Activated naive CD4-positive, alpha-beta T cell (primary cell): ENCODE measurements at places on chromosomes 11 and 22.

GRCh38 chr11:8017894-8018483 lies 30.9 kb downstream of the EIF3F start:
- DNase-seq, result no peak

DNA sequence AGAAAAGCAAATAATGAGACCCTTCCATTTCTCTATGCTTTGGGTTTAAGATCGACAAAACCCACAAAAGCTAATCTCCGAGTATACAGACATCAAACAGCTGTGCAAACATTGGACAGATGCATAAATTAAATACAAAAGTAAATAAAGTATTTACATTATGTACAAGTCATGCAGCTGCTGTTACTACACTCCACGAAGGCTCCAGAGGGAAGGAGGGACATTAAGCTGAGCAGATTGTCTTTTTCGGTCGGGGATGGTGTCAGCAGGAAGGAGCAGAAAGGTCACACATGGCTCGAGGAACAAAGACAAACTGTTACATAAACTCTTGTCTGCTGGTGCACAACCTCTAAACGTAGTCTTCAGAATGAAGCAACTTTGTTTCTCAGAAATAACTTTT lies 88.8 kb upstream of the BARX2 start:
- DNase-seq, result no peak

GRCh38 chr11:133952199-133953190 lies 4.3 kb downstream of the IGSF9B start:
- DNase-seq, result no peak

DNA sequence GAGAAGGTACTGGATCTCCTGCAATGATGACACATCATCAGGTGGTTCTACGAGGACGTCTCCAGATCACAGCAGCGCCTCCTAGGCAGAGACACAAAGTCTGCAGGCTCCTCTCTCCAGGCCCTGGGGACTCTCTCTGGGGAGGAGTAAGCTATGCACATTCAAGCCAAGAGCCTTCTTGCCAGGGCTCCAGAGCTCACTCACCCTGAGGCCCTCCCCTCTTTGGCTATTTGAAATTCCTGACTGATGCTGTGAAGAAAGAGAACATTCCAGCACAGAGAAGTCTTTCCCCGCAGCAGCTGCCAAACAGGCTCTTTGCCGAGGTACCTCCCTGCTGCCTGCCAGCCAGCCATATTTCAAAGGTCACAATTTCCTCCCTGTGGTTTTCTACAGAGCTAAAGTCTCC lies 204.9 kb downstream of the CSNK2A3 start:
- DNase-seq, result no peak

GRCh38 chr22:19488884-19489843 lies 9.4 kb downstream of the CDC45 start:
- no peak for DNase-seq

GRCh38 chr11:46987183-46987582 lies 50.6 kb downstream of the CSTPP1 start:
- DNase-seq, result no peak

- DNase-seq, result no peak
These were observed 77.0 kb downstream of the RPL27A start for GRCh38 chr11:8759634-8760033.

- no peak for DNase-seq
These were observed 403.8 kb downstream of the CNTN5 start for GRCh38 chr11:99424313-99425084.

DNA sequence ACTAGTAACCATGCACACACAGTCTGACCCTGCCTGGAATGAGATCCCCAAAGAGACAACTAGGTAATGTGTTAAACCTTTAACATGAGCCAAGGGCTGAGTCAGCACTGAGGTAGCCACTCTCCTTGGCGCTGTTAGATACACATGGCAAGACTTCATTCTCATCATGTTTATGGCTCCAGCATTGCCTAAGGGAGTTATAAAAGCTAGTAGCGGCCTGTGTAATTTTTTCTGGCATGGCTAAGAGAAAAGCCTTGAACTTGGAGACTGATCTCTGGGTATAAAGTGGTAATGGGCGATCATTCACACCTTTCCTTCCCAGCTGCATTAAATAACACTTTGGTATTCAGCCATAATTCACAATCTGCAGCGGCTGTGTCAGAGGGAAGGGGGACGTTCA lies 779.7 kb upstream of the LRRC4C start:
- DNase-seq, result no peak

DNA sequence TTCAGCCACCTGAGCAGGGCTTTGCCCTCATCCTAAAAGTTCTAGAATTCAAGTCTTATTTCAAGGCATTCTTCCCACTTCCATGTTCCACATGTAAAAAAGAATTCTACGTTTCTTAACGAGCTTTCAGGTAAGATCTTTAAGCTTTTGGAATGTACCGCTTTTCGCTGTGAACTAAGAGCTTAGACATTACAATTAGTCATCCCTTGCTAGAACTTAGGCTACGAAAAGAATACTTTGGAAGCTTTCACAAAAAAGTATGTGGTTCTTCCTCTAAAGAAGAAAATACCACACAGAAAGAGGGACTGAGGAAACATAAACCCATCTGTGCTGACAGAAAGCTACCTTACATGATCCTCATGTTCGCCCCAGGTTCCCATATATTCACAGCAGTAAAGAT lies 1.9 kb downstream of the NUMA1 start:
- DNase-seq, result no peak

DNA sequence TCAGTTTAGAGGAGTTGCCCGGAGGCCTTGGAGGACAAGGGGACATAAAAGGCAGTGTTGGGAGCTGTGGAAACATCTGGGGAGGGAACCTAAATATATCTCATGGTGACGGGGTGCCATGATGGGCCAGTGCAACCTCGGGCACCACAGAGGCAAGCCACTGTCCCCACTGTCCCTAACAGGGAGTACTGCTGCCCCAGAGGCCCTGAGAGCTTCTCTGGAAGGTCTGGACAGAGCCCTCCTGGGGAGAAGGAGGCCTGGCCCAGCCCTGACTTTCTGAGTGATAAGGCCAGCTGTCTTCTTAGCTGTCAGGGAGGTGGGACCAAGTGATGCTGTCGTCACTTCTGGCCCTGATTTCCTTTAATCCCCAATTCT lies 5.5 kb upstream of the P2RY6 start:
- no peak for DNase-seq

DNA sequence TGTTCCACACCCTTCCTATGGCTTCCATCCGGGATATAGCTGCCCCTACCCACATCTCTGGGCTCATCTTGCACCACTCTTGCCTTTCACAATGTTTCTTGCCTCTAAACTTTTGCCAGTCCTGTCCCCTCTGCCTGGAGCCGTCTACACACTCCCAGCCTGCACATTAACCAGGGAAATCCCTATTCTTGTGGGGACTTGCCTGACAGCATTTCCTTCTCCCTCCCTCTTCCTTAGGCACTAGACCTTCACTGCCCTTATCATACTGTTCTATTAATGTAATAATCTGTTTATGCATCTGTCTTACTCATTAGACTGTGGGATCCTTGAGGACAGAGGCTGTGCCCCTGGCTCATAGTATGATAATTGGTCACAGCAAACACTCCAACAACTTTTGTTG lies 5.8 kb upstream of the TTC12 start:
- DNase-seq, result no peak

DNA sequence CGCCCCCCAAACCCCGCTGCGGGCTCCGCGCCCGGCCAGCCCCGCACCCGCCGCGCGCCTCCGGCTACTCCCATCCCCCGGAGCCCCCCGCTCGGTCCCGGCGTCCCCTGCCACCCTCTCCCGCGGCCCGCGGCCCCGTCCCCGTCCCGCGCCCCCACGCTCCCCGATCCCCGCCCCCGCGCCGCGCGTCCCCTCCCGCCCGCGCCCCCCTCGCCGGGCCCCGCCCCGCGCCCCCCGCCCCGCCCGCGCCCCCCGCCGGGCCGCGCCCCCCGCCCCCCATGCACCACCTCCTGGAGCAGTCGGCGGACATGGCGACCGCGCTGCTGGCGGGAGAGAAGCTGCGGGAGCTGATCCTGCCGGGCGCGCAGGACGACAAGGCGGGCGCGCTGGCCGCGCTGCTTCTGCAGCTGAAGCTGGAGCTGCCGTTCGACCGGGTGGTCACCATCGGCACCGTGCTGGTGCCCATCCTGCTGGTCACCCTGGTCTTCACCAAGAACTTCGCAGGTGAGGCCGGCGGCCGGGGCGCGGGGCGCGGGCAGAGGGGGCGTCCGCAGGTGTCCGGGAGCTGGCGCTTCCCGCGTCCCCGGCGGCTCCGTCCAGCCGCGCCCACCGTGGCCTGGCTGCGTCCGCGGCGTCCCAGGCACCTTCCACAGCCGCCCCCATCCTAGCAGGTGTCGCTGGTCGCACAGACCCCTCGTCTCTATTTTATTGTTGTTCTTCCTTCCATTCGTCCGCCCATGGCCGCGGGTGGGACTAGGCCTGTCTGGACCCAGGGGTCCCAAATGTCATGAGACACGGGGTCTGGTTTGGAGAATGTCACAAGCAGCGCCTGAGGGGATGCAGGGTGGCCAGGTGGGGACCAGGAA lies at the start of gene PANX2:
Gene PANX2, plus strand, starts transcription at position 279 of the 866 bp plus-strand sequence. Its CDS starts 0 bp downstream, at position 279.
- DNase-seq, result no peak

DNA sequence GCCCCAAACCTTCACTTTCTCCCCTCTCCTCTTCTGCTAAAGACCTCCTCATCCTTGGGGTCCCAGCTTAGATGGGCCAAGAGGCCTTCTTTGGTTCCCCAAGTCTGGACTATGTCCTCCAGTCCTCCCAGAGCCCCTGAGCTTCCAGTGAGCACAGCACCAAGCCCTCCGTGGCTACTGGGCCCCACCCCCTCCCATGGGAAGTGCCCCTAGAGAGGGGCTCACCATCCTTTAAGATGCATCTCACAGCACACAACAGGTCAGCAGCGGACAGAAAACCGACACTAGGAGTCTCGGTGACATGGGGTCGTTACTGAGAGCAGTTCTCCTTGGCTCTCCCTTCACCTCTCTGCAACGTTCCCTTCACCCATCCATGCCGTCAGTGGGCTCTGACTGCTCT lies 2.7 kb downstream of the LRRC32 start:
- no peak for DNase-seq

DNA sequence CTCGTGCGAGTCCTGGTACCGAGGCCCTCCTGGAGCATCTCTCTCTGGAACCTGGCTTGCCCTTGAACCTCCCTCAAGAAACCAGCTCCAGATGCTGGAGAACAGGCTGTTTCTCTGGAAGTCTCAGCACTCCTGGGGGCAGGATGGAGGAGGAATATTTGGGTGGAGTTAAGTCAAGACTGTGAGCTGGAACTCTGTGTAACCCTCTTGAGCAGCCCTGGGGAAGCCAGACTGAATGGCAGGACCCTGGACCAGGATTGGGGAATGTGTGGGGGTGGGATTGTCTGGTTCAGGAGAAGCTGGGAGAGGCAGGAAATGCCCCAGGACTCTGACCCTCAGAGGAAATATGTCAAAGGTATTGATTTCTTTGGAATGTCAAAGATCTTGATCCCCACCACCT lies 7.7 kb downstream of the CREB3L1 start:
- DNase-seq, result no peak

- no peak for DNase-seq
These were observed 58.3 kb downstream of the CD44 start for GRCh38 chr11:35197292-35197691.

DNA sequence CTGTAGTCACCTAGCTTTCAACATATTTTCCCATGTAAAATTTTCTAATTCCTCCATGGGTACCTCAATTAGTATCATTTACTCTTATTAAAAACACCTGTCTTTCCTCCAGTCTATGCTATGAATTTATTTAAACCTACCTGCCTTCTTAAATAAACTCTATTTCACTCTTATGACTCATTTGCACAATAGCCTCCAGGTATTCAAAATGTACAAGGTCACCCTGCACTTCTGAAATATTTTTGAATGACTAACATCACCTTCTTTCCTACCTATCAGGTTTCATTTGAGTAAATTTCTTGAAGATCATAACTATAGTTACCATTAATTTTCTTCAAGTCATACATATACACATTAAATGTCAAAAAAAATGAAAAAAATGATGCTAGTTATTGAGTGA lies 939.7 kb downstream of the DLG2 start:
- no peak for DNase-seq

DNA sequence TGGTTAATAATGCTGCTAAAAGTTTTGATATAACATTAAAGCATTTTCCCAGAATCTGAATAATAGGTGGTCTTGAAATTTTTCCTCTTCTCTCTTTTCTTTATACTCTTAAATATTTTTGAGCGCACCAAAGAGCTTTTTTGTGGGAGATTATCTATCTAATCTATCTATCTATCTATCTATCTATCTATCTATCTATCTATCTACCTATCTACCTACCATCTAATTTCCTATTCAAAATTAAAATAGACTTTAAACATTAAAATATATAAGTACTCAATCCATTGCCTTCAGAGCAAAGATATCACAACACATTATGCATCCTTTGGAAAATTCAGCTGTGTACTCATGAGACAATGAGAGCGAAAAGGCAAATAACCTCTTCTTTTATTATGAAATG lies 55.8 kb downstream of the ELMOD1 start:
- DNase-seq, result no peak

- DNase-seq, result no peak
These were observed 22.9 kb upstream of the MRPL17 start for GRCh38 chr11:6705905-6706535.

GRCh38 chr22:40432625-40433024 lies 62.2 kb downstream of the SGSM3 start:
- no peak for DNase-seq

- DNase-seq, result no peak
These were observed 47.3 kb upstream of the CCDC34 start for GRCh38 chr11:27410272-27410671.

DNA sequence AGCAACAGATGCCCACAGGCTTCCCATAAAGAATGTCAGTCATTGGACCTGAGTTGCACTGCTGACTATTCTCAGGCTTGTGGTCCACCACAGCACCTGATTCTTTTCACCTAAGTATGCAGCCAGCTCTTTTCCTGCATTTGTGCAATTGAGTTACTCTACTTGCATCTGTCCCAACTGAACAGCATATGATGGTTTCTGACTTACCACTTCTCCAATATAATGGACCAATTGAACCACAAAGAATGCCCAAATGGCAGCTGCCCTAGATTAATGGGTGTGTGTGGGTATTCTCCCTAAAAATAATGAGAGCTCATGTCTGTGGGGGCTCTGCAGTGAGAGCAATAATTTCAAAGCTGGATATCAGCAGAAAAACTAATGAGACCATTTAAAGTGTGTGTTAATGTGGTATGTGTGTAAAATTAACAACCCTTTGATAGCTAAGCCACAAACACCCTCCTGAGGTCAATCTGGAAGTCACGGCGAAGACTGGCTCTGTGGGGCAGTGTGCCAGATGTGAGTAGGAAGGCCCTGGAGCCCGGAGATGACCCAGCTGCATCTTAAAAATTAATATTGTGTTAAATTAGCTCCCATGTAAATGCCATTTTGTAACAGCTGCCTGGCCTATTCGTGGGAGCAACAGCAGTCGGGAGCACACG lies 43.8 kb downstream of the SC5D start:
- no peak for DNase-seq
